8988T (cell line): ENCODE measurements at places on chromosomes 16 and 17.

DNA sequence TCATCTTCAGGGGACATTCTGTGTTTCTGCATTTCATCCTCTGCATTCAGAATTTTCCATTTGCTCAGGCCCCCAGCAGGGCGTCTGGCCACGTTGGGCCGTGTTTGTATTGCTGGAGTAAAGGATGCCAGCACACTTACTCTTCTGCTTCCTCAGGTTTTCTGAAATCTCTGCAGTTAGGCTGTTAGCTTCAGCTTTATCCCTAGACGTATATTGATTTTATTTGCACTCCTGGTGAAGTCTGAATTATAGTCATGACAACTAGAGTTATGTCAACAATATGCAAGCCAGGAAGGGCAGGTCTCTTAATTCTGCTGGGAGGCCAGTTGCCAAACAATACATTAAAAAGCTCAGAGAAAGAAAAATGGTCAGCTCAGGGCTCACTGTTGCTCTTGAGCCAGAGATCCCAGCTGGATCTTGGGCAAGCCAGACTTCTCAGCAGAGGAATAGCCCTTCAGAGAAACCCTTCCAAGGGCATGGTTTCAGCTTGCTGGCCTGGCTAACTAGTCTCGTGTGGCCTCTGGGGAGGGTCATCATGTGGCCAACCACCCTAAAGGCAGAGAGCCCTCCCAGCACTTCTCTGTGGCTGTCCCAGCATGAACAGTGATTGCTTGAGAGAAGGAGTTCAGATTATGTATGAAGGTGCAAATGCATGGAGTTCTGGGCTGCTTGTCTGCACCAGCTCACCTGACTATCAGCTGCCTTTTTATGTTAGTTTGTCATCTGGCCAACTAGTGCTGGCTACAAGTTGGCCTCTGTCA is 110.2 kb upstream of the CACNG5 start:
- DNase-seq: no peak

GRCh38 chr17:41615454-41615853 is 2.9 kb upstream of the KRT16 start:
- DNase-seq: no peak

- DNase-seq: no peak
Observed at GRCh38 chr17:41785091-41785858, 1.2 kb downstream of the JUP start.

DNA sequence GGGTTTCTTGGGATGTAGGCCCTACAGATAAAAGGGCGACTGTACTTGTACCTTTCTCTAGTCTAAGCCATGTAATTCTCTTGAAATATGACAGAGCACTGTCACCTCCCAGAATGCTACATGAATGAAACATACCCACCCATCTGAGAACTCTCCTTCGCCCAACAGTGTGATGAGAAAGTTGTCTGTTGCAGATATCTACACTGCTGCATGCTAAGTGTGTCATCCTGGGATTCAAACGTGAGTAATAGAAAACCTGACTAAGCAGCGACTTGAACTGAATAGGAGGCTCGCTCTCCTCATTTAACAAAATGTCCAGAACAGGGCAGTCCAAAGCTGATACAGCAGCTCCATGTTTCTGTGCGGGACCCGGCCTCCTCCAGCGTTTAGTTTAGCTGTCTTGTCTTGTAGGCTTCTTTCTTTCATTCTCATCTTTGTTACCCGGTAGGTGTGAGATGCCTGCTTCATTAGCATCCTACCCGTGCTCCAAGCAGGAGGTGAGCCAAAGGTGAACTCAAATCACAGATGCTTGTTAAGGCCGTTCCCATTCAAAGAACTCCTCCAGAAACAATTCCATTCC is 211.9 kb downstream of the PRKCA start:
- no peak for DNase-seq

GRCh38 chr17:79989106-79989835 is 46.4 kb downstream of the TBC1D16 start:
- no peak for DNase-seq
